Progenitor cell of endocrine pancreas (in vitro differentiated cells): ENCODE measurements at places on chromosomes 5 and 9. TPM values are rescaled to one million over a fixed set of nuclear protein-coding genes. Genes with fewer than 3 reads are reported as not detected.

Gene ESM1
- total RNA-seq, result not detected in 2 replicates

- DNase-seq, result no peak
These were observed 11.9 kb downstream of the TMC1 start for GRCh38 chr9:72533322-72533721.

DNA sequence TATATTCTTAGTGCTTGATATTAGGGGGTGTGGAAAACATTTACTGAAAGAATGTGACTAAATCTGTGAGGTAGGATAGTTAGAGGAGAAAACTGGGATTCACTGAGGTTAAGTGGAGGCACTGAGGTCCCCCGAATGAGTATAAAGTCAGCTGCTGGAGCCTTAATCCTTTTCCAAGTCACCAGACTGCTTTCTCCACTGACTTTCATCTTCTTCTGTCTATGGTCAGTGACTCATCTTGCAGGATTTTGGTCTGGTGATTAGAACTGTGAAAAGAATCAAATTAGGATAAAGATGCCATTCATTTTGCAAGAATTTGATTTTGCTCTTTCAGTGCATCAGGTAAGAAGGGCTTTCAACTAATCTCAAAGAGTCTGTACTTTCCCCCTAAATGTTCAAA is 89.3 kb upstream of the ALDH1A1 start:
- no peak for DNase-seq

DNA sequence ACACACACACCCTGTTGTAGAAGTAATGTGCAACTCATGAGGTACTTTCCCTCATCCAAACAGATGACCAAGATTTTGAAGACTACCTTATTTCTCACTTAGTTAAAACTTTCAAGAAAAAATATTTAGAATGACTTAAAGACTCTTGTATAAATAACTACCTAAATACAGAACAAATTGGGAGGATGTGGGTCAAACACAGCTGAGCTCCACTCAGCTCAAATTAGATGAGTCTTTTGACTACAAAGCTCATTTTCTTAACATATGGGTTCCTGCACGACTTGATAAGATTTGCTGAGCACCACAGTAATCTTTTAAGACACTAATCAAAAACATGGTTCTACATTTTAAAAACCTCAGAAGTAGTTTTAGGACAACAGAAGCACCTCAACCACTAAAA is 8.9 kb downstream of the MTX3 start:
- DNase-seq, result no peak

DNA sequence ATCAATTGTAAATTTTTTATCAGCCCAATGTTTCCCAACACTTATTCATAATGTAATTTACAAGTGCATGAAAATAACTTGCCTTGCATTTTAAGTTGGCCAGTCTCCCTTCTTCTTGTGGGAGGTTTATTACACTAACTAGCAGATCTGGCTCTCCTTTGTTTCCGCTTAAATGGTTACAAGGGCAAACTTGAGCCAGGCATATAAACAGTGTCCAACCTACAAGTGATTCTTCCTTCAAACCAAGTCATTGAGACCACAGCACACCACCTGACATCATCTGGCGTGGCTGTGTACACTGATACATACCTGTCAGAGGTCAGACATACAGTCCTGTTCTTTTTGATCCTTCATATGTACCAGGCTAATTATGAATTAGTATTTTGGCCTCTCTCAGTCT is 80.1 kb downstream of the ALDH1A1 start:
- no peak for DNase-seq

DNA sequence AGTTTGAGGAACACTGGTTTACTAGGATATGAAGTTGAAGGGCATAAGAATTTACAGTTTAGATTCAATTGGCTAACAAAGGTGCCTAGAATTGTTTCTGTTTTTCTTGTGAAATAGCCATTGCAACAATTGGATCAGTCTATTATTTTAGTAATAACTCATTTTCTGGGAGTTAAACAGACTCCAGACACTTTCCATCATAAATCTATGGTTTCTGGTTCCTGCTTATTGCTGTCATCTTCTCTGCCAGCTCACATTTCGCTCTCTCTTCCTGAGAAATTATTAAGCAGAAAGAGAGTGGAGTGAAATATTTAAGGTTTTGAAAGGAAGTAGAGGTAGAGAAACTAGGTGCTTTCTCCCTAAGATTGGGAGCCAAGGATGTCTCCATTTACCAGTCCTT is 165.1 kb upstream of the PRR16 start:
- no peak for DNase-seq

DNA sequence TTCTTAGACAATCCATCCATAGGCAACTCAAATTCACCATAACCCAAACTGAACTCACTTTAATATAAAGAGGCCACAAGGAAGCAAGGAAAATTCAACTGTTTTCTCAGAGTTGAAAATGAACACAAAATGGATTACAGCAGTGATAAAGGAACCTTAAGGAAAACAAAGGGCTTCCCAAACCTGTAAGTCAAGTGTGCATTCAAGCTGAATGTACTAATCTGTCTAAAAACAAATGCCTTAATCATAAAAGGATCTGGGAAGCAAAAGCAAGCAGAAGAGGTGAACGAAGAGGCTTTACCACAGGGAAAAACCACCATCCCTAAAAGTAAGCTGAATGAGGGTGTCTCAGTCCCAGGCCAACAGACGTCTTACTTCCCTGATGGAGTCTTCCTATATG is 13.6 kb downstream of the FBXW11 start:
- no peak for DNase-seq
